Mesothelial cell of epicardium (in vitro differentiated cells): ENCODE measurements at places on chromosomes 3 and 15. TPM values are rescaled to one million over a fixed set of nuclear protein-coding genes. Genes with fewer than 3 reads are reported as not detected.

GRCh38 chr3:51675201-51675611, 4.2 kb downstream of the TEX264 start:
- no peak overlapping the region for H3K4me3 ChIP-seq
- DNase-seq: no peak
- no peak overlapping the region for H3K27ac ChIP-seq
- H3K36me3 ChIP-seq: peaks cover 3% of the 10 kb centered on the region

DNA sequence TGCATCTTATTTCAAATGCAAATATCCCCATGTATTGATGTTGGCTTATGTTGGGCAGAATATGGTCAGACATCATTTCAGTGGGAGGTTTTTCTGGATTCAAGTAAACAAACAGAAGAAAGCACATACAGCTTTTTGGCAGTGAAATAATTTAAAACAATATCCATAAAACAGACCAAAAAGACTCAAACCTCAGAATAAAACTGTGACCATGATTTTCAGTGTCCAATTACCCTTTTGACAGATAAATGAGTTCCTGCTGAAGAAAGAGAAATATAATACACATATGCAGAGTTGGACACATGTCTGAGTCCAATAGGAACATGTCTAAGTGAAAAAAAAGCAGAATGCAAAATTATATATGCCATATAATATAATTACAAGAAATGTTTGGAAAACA, 39.1 kb downstream of the PXK start:
- no peaks in the 10 kb centered on the region for H3K4me1 ChIP-seq
- no peak for DNase-seq

- no peaks in the 10 kb centered on the region for H3K36me3 ChIP-seq
- no peak overlapping the region for H3K27ac ChIP-seq
- DNase-seq: no peak
These were observed 12.2 kb upstream of the SLC7A14 start for GRCh38 chr3:170598091-170598502.

DNA sequence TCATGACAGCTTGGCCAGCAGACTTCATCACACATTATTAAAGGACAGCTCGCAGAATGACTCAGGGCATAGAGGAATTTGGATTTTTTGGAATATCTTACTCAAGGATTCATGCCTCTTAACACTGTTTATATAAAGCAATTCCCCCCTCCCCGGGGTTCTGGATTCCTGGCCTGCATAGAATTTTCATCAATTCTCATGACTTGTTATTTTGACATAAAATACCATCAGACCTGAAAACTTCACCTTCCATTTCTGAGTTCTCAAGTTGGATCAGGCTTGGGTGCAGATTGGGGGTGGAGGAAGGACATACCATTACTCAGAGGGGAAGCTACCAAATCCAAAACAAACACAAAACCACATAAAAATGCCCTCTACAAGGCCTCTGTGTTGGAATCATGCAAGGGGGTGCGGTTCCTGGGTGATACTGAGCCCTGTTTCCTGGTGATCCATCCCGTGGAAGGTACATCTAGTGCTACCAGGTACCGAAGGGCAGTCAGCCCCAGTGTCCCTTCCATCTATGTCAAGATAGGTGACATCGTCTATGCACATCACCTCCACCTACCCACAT, 95.3 kb downstream of the DAPK2 start:
- H3K27ac ChIP-seq: no peak overlapping the region
- no peak for DNase-seq
- H3K27me3 ChIP-seq: peaks cover 8% of the 10 kb centered on the region
- no peaks in the 10 kb centered on the region for H3K36me3 ChIP-seq
- H3K4me3 ChIP-seq: no peak overlapping the region
- no peaks in the 10 kb centered on the region for H3K4me1 ChIP-seq

DNA sequence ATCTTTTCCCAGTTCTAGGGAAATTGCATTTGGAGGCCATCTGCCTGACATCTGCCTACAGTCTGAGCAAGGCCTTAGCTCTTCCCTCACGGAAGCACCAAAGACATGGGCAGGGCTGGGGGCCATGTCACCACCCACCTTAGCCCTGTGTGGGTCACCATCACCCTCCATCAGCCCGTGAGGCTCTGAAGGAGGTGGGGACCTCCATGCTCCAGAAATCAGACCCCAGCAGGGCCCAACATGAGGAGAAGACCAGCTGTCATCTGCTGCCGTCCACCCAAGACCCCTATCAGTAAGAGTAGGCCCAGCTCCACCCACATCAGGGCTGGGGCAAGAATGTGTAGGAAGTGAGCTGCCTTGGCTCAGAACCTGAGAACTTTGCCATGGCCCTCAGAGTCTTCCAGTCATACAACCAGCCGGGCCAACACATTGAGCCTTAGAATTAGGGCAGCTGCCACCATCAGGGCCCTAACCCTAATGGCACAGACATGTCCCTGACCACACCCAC, 1.9 kb downstream of the TMIE start:
- H3K36me3 ChIP-seq: no peaks in the 10 kb centered on the region
- H3K4me1 ChIP-seq: peaks cover 33% of the 10 kb centered on the region
- no peak for DNase-seq
- H3K27me3 ChIP-seq: peaks cover 24% of the 10 kb centered on the region
- H3K27ac ChIP-seq: no peak overlapping the region

DNA sequence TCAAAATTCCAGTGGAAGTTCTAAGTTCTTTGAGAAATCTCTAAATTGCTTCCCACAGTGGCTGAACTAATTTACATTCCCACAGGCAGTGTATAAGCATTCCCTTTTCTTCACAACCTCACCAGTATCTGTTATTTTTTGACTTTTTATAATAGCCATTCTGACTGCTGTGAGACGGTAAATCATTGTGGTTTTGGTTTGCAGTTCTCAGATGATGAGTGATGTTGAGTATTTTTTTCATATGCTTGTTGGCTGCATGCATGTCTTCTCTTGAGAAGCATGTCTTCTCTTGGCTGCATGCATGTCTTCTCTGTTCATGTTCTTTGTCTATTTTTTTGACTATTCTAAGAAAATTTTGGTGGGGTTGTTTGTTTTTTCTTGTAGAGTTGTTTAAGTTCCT, 499.6 kb upstream of the CCDC54 start:
- no peaks in the 10 kb centered on the region for H3K27me3 ChIP-seq
- no peak overlapping the region for H3K4me3 ChIP-seq
- no peak overlapping the region for H3K27ac ChIP-seq
- H3K36me3 ChIP-seq: peaks cover 13% of the 10 kb centered on the region
- DNase-seq: no peak

GRCh38 chr3:49277383-49277775, 347 bp upstream of the C3orf62 start:
- no peak for DNase-seq
- H3K36me3 ChIP-seq: peaks cover 33% of the 10 kb centered on the region
- no peak overlapping the region for H3K27ac ChIP-seq
- peak overlapping the region; percentile 31 for H3K4me3 ChIP-seq
- no peaks in the 10 kb centered on the region for H3K4me1 ChIP-seq
- no peaks in the 10 kb centered on the region for H3K27me3 ChIP-seq

GRCh38 chr15:78976691-78977090, 31.8 kb upstream of the CTSH start:
- no peaks in the 10 kb centered on the region for H3K27me3 ChIP-seq
- H3K4me3 ChIP-seq: no peak overlapping the region
- H3K4me1 ChIP-seq: peaks cover 20% of the 10 kb centered on the region
- H3K36me3 ChIP-seq: no peaks in the 10 kb centered on the region
- H3K27ac ChIP-seq: no peak overlapping the region
- DNase-seq: no peak

DNA sequence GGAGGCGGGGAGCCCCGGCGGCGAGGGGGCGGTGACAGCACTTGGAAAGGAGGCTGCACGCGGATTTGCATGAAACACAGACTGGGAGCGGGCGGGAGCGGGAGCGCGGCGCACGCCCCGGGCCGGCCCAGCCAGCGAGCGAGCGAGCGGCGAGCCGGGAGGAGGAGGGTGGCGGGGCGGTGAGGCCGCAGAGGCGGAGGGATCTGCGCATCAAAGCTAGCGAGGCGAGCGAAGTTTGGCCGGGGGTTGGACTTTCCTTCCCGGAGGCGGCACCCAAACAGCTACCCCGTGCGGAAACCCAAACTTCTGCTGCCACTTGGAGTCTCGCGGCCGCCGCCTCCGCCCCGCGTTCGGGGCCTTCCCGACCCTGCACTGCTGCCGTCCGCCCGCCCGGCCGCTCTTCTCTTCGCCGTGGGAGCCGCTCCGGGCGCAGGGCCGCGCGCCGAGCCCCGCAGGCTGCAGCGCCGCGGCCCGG, at the start of gene SMAD3:
Gene SMAD3 (plus strand): TSS at position 72 of the 475 bp plus-strand sequence. CDS start 553 bp downstream, outside the sequence.
- peak within 1 kb of the TSS; percentile 97 for H3K27ac ChIP-seq
- peaks cover 2% of the 10 kb centered on the region for H3K27me3 ChIP-seq
- peaks cover 48% of the 10 kb centered on the region for H3K4me1 ChIP-seq
- no peaks in the 10 kb centered on the region for H3K36me3 ChIP-seq
- H3K4me3 ChIP-seq: peak within 1 kb of the TSS; percentile 98
- DNase-seq: peak; percentile 79

DNA sequence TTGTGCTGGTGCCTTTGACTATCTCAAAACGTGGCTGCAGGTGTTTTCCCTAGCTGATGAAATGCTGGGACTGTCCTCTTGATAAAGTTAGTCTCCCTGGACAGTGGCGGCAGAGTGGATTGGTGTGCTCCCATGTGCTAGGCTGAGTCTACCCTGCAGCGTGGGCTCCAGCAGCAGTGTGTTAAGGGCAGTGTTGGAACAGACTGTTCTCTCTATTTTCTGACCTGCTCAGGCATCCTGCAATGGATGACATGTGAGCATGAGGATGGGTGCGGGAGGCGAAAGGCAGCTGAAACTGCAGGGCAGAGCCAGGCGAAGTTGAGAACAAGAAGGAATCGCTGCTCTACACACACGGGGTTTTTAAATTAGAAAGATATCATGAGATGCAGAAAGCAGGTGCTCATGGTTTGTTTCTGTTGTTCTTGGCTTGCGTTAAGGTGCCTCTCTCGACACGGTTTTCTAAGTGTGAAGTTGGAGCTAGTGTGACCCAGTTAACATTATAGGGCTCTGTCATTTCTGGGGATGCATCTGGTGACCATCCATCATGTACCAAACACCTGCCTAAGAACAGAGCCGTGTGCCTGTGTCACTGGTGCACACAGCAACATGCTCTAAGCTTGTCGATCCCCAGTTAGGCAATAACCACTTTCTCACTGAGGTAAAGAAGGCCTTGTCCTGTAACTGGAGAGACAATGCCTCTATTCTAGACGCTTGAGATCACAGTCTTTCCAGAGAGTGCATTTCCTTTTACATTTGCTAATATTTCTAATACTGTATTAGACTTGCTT, 44.3 kb downstream of the SLCO3A1 start:
- no peak for DNase-seq
- no peaks in the 10 kb centered on the region for H3K36me3 ChIP-seq
- H3K27me3 ChIP-seq: peaks cover 51% of the 10 kb centered on the region
- no peaks in the 10 kb centered on the region for H3K4me1 ChIP-seq
- no peak overlapping the region for H3K4me3 ChIP-seq

- H3K36me3 ChIP-seq: peaks cover 9% of the 10 kb centered on the region
- H3K27ac ChIP-seq: no peak overlapping the region
- no peak for DNase-seq
- H3K4me3 ChIP-seq: no peak overlapping the region
- H3K27me3 ChIP-seq: no peaks in the 10 kb centered on the region
These were observed 14.4 kb downstream of the THOC7 start for GRCh38 chr3:63849175-63849574.

DNA sequence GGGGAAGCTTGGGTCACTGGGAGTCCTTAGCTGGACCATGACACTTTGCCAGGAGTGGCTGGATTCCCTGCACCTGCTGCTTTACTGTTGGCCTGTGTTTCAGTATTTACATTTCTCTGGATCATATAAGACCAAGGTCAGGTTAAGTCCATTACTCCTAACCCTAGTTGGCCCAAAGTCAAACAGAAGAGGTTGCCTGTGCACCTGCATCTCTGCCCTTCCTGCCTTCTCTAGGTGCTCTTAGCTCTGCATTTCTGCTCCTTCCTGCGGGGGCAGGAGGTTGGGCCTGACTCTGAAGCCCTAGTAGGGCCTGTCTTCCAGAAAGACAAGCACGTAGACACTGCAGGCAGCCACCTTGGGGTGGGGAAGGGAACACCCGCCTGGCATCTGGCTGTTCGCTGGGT, 124.3 kb downstream of the RPLP1 start:
- H3K4me3 ChIP-seq: no peak overlapping the region
- peaks cover 59% of the 10 kb centered on the region for H3K27me3 ChIP-seq
- peaks cover 6% of the 10 kb centered on the region for H3K4me1 ChIP-seq
- H3K36me3 ChIP-seq: no peaks in the 10 kb centered on the region
- H3K27ac ChIP-seq: no peak overlapping the region
- DNase-seq: no peak

Gene GOLGA8J
- not detected in 3 replicates for total RNA-seq

Gene CCDC54
- not detected in 3 replicates for total RNA-seq
